ENCODE measurements at places on chromosomes 2 and 18.

GRCh38 chr2:5175231-5175630 is 517.0 kb upstream of the SOX11 start:
- no peak for DNase-seq

GRCh38 chr18:43547456-43547855 is 270.2 kb upstream of the SYT4 start:
- DNase-seq: no peak

DNA sequence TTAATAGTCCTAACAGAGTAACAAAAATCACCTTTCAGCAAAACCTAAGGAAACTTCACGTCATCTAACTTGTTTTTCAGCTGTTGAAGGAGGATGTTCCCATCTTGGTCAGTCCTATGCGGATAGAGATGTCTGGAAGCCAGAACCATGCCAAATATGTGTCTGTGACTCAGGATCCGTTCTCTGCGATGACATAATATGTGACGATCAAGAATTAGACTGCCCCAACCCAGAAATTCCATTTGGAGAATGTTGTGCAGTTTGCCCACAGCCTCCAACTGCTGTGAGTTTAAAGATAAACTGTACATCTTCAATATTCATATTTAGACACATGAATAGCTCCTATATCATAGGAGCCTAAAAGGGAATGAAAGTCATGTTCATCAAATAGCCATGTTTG is 10.5 kb downstream of the COL3A1 start:
- no peak for DNase-seq

DNA sequence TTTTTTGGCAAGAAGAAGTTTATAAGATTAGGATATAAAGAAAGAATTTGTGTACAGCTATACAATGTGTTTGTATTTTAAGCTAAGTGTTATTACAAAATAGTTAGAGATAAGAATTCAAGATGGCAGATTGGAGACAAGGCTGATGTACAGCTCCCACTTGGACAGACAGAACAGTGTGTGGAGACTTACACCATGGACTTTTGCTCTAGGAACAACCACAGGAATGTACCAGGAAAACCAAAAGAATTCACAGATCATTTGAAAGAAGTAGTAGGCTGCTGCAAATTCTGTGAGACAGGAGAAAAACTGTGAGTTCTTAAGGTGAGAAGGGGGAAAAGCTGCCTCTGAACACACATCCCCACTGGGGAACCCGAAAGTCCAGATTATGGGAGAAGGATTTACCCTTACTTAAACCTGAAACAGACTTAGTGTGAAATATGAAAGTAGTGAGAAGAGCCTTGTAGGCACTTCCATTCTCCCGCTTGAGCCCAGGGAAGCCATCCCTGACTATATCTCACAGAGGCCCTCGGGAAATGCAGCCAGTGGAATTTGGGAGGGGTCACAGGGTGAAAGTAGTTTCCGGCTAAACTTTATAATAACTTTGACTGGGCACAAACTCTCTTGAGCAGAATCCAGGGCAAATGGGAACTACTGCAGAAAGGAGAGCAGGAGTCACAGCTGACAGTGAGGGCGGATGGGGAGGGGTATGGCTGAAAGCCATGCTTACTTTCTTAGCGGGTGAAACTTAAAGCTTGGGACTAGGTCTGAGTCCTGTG is 11.6 kb upstream of the RPRD1A start:
- DNase-seq: no peak

DNA sequence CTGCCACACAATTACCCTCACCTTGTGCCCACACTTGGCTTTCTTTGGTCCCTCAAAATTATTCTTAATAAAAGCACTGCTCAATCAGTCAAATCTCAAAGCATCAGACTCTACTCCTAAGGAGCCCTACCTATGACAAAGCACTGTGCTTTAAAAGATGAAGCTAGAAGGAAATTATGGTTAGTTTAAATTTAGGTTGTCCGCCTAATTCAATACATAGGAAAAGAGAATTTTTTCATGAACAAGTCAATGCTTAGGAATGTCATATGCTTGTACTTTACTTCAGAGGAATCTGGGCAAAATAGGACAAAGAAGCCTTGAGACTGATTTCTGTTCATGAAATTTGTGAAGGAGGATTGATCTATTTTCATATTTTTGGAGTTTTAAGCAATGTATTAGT is 726.4 kb upstream of the CDH2 start:
- DNase-seq: no peak

GRCh38 chr2:28993206-28993960 is 12.3 kb downstream of the TOGARAM2 start:
- no peak for DNase-seq

DNA sequence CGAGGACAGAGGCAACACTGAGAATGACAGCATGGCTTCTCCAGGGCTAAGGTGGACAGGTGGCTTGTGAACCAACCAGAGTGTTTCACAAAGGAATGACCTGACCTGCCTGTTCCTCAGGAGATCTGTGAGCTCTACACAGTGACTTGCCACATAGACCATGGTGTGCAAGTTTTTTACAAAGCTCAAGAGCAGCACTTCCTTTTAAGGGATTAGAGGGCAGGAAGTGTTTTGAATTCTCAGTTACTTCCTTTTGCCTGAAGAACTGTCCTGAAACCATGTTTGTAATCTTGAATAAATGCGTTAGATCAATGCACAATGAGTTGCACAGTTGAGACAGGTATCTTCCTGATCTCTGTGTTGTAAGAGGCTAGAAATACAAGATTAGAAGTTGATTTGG is 421.9 kb downstream of the THSD7B start:
- DNase-seq: no peak

DNA sequence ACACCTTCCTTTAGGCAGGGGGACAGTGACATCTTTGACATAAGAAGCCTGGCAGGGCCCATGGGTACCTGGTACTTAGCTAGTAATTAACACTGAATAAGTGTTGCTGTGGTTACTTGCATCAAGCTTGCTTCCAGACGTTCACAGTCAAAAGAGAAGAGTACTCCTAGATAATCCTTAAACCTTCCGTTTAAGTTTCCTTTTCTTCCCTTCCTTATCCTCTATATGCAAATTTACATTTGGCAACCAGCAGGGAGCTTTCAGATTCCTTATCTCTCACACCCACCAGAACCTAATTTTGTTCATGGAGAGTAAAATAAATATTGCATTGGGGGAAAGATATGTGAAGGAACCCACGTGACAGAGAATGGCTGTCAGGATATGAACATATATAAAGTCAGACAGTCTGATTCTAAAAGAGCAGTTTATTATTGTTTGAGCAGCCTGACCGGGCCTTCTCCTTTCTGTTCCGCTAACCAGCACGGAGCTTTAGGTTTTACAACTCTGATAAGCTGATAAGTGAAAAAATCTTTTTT is 7.8 kb upstream of the RAB31 start:
- no peak for DNase-seq

GRCh38 chr18:12895626-12896025 is 11.6 kb upstream of the PTPN2 start:
- DNase-seq: no peak

DNA sequence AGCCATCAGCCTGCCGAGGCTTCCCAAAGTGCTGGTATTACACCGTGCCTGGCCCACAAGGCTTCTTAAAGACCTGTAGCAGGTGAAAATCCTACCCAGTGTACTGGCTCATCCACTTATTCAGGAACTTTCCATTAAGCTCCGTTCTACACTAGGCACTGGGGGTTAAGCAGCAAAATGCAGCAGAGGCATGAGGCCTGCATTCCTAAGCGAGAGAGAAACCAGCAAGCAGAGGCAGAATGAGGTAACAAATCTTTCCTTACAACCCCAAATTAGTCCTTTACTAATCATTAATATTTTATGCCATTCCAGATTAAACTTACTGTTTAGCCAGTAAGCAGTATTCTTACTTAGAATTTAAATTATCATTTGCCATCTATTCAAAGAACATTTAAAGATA is 32.8 kb downstream of the UXS1 start:
- no peak for DNase-seq

DNA sequence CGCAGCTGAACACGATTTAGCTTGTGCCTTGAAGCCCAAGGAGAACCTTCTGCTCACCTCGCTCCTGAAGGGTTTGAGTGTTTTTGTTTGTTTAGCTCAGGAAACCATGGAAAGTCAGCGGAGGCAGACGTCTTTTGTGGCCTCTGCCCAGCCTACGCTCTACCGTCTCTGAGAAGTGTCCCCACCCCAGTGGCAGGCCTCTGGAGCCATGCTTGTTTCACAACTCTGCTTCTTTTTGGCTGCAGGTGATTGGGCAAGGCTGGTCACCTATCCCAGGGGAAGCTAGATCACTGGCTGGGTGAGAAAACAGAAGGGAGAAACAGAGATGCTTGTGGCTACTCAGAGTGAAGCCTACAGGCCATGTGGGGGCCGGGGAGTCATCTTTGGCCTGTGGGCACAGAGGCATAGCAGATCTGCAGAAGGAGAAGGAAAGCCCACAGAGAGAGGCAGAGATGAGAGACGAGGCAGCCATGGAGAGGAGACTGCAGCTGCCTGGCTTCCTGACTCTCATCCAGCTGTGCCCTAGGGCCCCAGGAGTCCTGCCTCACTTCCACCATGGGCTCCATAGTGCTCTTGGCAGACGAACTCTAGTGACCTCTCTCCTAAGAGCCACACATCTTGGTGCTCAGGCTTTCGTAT is 50.1 kb downstream of the CIB4 start:
- no peak for DNase-seq

DNA sequence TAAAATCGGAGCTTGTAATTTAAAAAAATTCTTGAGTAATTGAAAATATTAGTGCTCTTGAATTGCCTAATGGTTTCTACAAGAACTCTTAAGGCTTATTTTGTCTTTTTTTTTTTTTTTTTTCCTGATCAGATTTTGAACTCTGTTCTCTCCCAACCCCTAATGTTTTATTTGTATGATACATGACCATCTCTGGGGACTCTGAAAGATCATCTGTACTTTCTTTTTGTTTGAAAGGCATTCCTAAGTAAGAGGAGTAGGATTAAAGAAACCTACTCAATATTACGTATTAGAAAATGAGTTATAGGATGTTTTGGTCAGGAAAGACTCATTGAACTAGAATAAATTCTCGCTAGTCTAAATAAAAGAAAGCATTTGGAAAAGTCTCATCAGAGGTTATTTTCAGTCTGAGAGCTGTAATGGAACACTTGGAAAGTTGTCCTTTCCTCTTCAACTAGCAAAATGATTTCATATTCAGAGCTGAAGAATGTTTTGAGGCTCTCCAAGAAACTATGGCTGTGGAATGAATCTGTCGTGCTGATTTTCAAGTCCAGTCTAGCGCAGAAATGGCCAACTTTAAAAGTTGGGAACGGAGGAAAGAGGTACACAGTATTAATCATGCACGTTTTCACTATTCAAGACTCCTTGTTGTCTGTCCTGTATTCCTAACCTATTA is 182.7 kb downstream of the PRPF40A start:
- DNase-seq: no peak

Measured in activated CD8-positive, alpha-beta memory T cell treated with anti-CD3 and anti-CD28 coated beads for 1 hour (primary cell).